Activated CD4-positive, alpha-beta T cell treated with anti-CD3 and anti-CD28 coated beads for 24 hours (primary cell): ENCODE measurements at places on chromosomes 2 and 18.

GRCh38 chr2:85584857-85585780 lies 888 bp downstream of the VAMP5 start:
- DNase-seq, result no peak

GRCh38 chr18:45775241-45775676 lies 50.2 kb upstream of the SIGLEC15 start:
- peak; percentile 64 for DNase-seq

DNA sequence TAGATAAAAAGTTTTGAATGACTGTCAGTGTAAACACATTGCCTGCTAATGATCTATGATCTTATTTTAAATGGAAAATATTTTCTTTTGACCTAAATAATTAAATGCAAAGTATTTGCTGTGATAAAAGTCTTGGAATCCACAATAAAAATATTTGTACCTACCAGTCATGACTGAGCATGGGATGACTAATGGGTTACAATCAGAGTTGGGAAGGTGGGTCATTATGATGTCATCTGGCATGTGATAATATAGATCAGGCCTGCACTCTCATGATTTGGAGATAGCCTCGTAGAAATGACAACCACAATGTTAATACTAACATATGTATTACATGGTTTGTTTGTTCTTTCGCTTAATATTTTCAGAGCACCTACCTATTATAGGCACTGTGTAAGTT lies 848.8 kb upstream of the KLHL29 start:
- DNase-seq, result no peak

DNA sequence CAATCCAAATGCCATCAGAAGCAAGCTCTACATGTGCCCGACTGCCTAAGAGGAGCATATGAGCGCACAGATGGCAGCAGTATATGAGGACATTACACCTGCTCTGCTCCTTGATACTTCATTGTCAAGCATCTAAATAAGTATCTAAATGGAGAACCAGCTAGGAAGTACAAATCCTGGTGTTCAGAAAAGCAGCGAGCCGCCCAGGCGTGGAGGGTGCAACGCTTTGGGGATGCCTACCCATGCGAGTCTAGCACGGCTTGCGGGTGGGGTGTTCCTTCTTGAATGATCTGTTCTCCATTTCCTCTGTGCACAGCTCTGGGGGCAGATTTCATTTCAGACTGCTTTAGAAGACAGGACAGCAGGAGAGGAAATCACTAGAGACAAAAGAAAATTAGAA lies 63.0 kb upstream of the BCL2L11 start:
- no peak for DNase-seq

- DNase-seq, result no peak
Observed at GRCh38 chr2:54574107-54574859, 118.2 kb downstream of the SPTBN1 start.

- DNase-seq, result no peak
Observed at GRCh38 chr2:120108049-120108448, 95.2 kb downstream of the EPB41L5 start.

DNA sequence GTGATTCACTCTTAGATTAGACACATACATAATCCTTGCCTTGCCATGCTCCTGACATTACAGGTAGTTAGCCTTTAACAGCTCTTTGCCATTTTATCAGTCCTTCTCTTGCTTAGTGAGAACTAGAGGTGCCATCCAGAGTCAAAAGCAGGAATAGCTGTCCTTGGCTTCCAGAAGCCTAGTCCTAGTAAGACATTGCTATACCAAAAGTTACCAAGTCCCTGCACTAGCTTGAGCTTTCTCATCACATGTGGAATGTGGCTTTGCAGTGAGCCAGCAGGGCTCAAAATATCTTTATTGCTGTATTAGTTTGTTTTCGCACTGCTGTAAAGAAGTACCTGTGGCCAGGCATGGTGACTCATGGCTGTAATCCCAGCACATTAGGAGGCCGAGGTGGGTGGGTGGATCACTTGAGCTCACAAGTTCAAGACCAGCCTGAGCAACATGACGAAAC lies 104.7 kb upstream of the NOSTRIN start:
- DNase-seq, result no peak

DNA sequence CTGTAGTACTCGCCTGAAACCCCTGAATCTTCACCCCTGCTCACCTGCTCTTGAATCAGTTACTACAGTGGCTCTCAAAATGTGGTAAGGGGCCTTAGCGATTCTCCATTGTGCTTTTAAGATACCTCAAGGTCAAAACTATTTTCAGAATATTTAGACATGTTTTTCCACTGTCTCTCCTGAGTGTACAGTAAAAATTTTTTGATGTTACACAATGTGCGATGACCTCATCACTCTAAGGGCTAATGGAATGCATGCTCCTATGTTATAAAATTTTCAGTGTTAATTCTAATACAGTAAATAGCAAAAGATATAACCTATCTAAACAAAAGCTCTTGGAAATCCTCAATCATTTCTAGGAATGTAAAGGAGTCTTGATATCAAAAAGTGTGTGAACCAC lies 336.9 kb upstream of the PKDCC start:
- no peak for DNase-seq

- DNase-seq, result no peak
Observed at GRCh38 chr2:190836767-190837166, 43.9 kb upstream of the GLS start.

- DNase-seq, result no peak
Observed at GRCh38 chr2:125264453-125264852, 1239.4 kb downstream of the CNTNAP5 start.

DNA sequence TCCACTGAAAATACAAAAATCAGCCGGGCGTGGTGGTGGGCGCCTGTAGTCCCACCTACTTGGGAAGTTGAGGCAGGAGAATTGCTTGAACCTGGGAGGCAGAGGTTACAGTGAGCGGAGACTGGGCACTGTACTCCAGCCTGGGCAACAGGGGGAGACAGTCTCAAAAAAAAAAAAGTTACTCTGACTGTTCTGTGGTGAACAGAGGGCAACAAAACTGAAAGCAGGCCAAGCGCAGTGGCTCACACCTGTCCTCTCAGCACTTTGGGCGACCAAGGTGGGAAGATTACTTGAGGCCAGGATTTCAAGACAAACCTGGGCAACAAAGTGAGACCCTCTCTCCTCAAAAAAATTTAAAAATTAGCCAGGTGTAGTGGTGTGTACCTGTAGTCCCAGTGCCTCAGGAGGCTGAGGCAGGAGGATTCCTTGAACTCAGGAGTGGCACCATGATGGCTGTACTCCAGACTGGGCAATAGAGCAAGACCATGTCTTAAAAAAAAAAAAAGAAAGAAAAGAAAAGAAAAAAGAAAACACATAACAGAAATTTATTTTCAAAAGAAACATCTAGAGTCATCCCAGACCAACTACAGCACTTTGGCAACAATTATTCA lies 13.6 kb upstream of the RTN4 start:
- DNase-seq, result no peak

- DNase-seq, result no peak
Observed at GRCh38 chr2:144429396-144430112, 90.4 kb downstream of the ZEB2 start.

DNA sequence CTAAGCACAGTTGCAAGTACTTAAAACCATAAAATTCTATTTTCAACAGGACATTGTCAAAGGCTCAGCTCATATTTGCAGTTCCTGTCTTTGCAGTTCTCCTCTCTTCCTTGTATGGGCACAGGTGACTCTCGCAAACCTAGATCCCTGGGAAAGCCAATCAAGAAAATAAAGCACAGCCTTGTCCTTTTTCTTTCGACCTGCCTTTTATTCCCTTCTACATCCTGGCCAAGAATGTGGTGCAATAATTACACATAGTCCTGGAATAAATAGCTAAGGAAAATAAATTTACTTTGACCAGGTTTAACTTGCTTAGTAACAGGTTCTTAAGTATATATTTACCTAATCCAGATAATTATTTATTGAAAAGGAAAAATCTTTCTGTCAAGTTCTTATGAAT lies 20.2 kb downstream of the ATG16L1 start:
- no peak for DNase-seq

DNA sequence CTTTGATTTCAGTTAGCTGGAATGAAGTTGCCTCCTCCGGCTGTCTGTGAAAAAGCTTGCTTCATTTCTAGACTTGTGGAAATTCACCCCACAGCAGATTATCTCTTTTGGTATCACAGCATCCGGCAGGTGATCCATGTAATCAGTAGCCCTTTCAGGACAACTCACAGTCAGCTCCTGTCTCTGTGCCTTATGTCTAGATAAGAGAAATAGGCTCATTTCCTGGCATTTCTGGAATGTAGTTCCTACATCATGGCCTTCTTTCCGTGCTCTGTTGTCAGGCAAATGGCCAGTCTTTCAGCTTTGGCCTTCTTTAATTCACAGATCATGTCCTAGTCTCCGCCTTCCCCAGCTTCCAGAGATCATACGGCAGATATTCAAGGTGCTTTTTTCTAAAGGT lies 455.4 kb downstream of the NUP35 start:
- no peak for DNase-seq

DNA sequence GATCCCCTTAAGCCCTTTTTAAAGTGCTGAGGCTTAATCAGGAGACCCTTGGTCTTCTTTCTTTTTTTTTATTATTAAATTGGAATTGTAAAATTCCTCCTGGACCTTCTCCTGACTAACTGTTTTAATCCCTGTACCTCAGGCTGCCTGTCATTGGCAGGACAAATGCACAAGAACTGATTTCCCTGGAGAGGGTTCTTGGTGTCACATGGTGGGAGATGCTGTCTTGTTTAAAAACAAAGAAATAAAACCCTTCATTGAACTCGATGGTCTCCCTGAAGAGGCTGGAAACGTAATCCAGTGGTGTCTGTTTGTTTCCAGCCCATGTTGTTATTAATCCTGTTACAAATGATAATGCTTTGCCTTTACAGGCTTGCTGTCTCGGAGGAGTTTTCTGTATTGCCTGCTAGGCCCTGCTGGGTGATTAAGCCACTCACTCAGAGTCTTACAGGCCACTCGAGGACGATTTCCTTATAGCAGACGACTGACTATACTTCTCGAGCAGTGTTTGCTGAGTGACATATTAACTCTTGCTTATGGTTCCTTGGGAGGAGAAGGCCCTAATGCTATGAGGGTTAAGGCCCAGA lies 100.5 kb upstream of the MGAT5 start:
- no peak for DNase-seq

DNA sequence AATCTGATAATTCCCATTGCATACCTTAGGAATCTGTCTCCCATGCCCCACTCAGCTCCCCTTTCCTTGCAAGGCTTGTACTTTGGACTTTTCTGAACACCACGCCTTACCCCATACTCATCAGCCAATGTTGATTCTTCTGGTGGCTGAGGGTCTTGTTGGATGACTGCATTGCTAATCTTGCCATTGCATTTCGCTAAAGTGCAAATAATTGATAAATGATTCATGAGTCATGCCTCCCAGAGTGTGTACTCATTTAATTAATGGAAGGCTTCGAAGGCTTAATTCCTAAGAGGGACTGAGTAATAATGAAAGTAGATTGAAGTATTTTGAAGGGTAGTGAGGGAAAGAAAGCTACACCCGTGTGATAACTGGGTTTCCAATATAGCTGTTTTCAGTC lies 28.0 kb upstream of the PPP1R1C start:
- DNase-seq, result no peak

DNA sequence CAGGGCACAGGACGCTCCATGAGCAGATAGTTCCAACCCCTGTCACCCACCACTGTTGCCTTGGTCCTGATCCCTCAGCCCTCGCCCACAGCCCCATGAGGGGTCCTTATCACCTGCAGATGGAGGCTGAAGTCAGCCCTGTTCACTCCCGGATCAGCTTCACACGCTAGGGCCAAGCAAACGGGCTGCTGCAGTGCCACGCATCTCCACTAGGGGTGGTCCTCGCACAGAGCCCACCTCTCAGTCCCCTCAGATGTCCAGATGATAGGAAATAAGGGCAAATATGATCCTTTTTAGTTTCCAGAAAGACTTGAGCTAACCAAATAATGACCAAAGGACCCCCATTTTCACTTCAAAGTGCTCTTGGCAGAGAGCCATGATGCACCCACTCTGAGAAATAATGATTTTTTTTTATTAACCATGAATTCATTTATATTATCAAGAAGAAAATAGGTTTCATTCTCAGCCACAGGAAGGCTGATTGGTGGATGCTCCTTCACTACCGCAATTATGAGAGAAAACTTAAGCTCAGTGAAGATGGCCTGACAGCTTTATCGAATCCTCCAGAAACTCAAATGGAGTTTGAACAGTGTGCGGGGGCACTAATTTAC lies 71.9 kb upstream of the KLHL29 start:
- no peak for DNase-seq

GRCh38 chr18:49177812-49178211 lies 227.0 kb upstream of the SMAD7 start:
- DNase-seq, result no peak

- DNase-seq, result no peak
Observed at GRCh38 chr2:97983698-97984097, 12.1 kb downstream of the TMEM131 start.

- no peak for DNase-seq
Observed at GRCh38 chr18:35189510-35189909, 51.3 kb upstream of the ZNF397 start.

GRCh38 chr2:216768908-216769411 lies 73.6 kb upstream of the IGFBP5 start:
- no peak for DNase-seq

DNA sequence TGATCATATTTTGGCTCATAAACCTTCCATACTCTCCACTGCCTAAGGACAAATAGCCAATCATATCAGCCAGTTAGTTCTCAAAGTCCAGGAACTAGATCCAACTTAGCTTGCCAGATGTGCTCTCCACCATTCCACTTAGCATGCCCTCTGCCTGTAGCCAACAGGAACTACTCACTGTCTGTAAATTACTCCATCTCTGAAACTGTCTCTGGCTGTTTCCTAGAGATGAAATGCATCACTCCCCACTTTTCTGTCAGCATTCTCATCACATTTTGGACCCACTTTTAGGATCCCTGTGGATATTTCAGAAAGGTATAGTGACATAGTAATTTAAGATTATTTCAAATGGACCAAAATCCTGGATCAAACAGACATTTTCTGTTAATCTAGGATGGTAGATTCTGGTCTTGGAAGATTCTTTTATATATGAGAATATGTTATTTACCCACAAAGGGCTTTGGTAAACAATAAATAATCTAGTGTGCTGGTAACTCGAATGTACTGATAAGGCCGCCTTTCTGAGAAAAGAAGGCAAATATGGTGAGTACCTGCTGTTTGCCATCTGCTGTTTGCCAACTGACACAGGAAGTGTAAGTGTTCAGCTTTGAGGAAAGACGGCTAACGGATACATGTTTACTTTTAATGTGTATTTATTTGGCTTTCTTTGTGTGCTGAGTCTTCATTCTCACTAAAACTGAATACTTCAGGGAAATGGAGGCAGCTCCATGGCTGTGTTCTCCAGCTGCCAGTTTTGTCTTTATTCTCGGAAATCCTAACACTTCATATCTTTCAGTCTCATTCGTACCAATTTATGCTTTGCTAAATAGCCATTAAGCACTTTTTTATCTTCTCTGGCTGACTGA lies 79.5 kb downstream of the EVA1A start:
- DNase-seq, result no peak

- DNase-seq, result no peak
Observed at GRCh38 chr2:236264256-236264655, at the start of gene ASB18. Gene ASB18, minus strand, starts transcription at chr2:236264406. Its CDS starts 61 bp downstream, at chr2:236264345.

DNA sequence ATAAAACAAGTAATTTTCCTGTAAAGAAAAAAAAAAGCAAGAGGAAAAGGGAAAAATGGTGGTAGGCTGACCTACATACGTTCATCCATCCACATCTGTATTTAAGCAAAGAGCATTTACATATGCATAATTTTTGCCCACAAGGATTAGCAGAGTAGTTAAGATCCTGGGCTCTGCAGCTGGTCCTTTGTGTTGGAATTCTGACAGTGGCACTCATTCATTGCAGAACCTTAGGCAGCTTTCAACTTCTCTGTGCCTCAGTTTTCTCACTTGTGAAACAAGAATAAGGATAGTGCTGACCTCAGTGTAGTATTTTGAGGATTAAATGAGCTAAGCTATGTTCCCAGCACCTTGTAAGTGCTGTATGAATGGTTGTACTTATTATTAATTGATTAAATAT lies 211.3 kb downstream of the ARL4C start:
- no peak for DNase-seq

GRCh38 chr2:171522788-171523087 lies 464 bp downstream of the CYBRD1 start:
- DNase-seq, result no peak
